ENCODE measurements at places on chromosomes 16 and 17.

DNA sequence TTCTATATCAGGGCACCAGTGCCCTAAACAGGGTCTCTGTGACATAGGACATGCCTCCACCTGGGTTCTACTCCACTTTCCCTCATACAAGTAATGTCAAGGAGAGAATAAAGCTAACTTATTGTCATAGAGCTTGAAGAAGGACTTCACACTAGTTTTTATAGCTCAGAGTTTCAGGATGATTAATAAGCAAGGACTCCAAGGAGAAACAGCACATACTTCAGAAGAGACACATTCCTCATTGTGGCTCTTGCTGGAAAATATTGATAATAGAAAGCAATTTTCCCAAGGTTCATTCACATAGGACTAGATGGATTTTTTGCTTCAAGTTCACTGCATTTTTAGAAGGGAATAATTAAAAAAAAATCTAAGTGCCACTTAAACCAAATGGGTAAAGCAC is 133.3 kb downstream of the CA10 start:
- DNase-seq = no peak

- DNase-seq = no peak
Observed at GRCh38 chr17:5892921-5893675, 177.1 kb upstream of the WSCD1 start.

DNA sequence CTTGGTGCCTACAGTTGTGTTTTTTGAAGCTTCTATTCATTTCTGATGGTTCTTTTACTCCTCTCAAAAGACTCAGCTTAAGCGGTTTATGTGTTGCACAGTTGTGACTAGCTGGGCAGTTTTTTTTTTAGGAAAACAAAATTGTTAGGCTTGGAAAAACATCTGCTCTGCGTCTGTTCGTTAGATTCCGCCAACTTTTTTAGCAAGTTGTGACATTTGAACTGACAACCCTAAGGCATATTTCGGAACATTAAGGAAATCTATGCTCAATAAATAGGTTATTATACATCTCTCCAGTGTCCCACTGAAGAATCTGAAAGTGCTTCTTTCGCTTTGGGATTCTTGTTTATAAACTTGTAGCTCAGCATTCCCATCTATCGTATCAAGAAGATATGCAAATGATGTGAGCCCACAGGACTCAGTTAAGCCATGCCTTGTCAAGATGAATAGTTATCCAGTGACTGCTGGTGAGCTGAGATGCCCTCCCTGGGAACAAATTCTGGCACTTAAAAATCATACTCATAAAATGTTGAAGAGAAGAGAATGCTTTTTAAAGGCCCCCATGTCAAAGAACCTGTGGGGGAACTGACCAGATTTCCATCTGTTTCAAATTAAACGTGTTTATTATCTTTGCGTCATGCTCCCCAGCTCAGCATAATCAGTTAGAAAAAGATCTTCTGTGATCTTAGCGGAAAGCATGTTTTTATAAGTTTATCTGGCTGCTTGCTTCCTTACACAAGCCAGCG is 109.0 kb upstream of the FAM20A start:
- no peak for DNase-seq

DNA sequence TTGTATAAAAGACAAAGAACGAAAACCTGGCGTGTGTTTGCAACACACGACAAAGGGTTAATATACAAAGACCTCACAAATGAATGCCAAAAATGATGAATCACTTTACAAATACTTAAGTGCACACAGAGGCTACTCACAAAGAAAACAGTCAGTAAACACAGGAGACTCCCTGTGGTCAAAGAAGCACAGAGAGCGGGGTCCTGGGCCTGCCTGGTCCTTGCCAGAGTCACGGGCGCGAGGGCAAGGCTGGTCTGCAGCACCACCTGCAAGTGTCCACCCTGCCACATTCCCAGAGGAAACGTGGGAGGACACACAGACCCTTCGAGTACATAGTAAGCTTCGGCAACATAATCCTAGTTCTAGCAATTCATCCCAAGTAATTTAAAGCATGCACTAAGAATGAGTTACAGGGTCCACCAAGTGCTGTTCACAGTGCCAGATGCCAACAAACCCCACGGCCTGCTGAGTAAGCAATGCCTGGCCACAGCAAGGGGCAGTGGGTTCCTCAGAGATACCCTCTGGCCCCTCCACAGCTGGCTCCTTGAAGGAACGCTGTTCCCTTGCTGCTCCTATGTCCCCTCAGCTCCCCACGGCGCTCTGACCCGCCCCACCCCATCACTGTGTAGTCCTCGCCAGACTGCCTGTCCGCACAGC is 24.6 kb upstream of the FAAP100 start:
- no peak for DNase-seq

DNA sequence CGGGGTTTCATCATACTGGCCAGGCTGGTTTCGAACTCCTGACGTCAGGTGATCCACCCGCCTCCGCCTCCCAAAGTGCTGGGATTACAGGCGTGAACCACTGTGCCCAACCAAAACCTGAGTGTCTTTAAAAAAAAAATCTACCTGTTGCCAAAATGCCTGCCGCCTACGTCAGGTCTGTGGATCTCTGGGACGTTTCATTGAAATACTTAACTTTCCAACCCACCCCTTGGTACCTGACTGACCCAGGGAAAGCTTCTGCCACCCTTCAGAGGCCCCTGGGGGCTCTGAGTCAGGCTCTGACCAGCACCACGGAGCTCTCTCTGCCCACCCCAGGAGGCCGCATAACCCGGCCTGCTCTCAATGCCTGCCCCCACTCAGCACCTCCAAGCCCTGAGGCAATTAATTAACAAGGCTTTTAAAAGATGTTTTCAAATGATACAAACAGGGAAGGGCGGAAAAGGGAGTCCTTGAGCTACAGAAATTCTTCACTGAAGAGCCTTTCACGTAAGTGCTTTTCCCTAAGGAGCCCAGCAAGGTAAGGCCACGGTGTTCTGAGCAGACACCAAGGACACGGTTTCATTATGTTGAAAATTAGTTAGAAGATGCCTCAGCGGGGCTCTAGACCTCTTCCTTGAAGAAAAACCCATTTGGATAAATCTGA is 29.3 kb upstream of the GSG1L start:
- DNase-seq = no peak

GRCh38 chr16:75810342-75810741 is 84.1 kb upstream of the CPHXL start:
- DNase-seq = no peak

DNA sequence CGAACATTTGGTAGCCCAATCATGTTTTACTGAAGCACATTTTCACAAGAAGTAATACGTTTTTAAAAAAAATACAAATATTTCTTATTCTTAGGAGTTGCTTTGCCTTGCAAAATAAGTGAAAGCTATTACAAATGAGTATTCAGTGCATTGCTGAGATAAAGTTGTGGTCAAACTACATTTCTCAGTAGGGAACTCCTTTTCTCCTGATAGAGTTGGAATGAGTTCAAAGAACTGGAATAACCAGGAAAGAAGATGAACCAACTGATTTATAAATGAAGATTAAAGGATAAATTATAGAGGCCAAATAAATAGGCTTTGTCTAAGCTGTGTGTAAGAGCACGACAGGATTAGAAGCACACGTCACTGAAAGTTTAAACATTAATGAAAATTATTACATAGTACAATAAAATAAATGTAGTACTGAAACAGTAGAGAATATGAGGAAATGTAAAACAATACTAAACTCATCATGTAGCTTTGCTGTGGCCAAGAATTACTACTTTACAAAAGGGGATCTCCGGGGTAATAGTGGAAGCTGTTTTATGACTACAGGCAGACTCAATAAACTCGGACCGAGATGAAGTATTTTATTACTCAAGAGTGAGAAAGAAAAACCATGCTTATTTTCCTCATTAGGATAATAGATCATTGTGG is 73.6 kb downstream of the KCNJ2 start:
- DNase-seq = no peak

DNA sequence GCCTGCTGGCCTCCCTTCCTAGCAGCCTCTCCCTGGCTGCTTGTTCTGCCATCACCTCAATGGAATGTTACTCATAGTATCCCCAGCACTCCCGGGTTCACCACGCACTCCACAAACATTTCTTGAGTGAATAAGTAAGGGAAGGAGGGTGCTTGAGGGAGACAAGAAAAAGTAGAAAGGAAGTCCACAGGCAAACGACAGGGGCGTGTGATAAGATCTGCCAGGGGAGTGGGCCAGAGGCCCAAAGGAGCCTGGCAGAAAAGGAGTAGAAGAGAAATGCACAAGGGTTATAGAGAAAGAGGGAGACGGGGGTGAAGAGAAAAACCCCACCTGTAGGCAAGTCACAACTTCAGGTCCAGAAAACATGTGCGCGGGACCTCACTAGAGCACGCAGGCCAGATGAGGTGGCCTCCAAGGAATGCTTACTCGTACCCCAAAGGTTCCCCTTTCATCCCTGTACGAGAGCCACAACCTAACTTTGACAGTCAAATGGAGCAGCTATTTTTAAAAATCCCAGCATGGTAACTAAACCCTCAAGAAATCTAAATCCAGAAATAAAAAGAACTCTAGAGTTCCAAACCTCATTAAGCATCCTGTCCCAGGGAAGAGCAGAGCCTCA is 6.6 kb downstream of the ZDHHC7 start:
- DNase-seq = no peak

GRCh38 chr16:65318590-65319257 is 196.9 kb upstream of the CDH11 start:
- no peak for DNase-seq

DNA sequence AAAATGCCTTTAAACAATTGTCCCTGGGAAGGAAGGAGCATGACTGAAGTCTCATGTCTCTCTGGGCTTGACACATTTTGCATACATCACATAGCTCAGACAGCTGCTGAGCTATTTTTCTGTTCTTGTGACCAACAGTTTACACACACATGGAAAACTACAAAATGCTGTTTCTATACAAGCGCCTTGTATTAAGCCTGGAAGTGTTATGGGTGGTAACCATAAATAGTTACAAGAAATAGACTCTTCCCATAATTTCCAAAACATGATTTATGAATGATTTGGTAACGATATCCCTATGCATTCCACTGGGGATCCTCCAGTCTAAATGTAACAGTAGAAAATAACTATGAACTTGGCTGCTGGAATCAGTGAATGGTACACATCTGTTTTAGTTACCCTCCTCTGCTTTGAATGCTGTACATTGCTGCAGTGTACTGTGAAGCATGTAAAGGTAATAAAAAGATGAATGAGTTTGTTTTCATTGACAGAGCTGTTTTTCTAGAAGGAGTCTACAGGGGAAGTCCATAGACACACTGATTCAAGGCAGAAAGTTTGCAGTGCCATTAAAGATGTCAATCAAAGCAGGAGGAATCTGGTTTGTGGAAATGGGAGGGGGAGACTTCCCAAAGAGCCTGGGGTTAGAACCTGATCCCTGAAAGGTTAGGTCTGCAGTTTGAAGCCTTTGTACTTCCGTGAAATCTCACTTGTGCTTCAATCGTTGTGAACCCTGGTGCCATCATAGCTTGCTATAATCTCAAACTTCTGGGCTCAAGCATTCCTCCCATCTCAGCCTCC is 5.0 kb downstream of the ACSF2 start:
- no peak for DNase-seq

GRCh38 chr17:42608305-42609181 is 631 bp downstream of the RETREG3 start:
- no peak for DNase-seq

DNA sequence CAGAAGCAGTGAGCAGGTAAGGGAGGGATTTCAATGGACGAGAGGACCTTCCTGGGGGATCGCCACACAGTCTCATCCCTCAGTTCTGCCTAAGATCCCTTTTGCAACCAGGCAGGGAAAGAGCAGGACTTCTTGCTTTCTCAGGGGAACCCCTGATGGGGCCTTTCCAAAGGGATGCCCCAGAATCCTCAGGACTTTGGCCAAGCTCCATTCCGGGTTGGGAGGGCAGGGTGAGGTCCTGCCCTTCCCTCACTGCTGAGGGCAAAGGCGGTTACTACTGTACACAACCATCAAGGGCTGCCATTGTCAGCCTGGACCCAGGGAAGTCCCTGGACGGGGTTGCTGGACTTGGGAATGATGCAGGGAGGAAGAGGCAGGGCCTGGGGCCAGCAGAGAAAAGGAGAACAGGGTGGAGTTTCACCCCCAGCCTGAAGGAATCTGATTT is 9.7 kb downstream of the PRR29 start:
- DNase-seq = no peak

DNA sequence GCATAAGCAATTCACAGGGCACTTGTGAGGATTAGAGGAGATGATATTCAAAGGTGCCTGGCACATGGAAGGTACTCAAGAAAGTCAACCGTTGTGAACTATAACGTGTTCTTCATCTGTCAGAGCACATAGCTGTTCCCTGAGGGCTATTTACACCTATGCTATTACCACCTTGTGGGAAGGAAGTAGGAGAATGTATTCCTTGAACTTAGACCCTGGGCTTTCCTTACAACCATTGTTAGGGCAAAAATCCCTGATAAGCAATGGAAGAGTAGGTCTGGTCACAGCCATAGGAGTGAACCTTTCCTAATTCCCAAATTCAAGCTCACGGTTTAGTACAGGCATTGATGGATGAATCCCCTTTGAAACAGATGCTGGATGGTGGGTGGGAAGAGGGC is 188.6 kb downstream of the HAPSTR1 start:
- no peak for DNase-seq
